Activated effector memory CD4-positive, alpha-beta T cell treated with Interleukin-2 at 50 U/mL for 16 hours (primary cell): ENCODE measurements at places on chromosomes 3 and 15.

DNA sequence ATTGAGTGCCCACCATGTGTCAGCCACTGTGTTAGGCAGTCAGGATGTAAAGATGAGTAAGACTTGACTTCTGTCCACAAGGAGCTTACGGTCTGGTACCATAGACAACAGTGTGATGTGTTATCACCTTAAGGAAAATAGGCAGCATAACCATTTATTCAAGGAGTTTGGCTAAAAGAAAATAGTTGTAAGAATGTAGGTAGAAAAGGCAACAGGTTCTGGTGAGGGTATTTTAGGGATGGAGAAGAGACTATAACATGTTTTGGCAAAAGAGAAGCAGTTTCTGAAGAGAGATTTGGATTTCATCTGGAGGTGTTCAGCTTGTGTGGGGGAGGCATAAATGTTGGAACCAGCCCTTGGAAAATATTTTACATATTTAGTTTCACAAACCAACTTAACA is 121.9 kb downstream of the HCN4 start:
- no peak for DNase-seq

- no peak for DNase-seq
These were observed 57.1 kb upstream of the GK5 start for GRCh38 chr3:142282503-142282902.

- no peak for DNase-seq
These were observed 1.1 kb downstream of the NCKIPSD start for GRCh38 chr3:48684480-48685143.

DNA sequence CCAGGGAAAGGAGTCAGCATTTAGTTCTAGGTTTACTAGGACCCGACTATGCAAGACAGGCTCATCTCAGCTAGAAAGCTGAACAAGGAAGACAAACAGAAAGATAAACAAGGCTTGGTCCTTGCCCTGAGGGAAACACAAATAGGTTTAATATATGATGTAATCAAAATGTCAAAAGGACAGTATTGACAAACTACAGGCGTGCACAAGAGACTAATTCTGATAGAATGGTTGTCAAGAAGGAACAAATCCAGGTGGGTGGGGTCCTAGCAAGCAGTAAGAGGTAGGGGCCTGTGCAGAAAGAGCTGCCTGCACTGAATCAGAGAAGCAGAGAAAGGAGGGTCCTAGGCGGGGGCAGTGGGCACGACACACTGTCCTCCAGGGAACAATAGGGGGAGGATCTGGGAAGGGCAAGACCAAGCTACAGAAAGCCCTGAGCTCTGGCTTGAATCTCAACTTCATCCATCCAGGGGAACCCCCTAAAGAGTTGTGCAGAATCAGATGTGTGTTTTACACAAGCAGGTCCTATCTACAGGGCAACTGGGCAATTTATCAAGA is 23.4 kb downstream of the RFTN1 start:
- DNase-seq, result no peak

DNA sequence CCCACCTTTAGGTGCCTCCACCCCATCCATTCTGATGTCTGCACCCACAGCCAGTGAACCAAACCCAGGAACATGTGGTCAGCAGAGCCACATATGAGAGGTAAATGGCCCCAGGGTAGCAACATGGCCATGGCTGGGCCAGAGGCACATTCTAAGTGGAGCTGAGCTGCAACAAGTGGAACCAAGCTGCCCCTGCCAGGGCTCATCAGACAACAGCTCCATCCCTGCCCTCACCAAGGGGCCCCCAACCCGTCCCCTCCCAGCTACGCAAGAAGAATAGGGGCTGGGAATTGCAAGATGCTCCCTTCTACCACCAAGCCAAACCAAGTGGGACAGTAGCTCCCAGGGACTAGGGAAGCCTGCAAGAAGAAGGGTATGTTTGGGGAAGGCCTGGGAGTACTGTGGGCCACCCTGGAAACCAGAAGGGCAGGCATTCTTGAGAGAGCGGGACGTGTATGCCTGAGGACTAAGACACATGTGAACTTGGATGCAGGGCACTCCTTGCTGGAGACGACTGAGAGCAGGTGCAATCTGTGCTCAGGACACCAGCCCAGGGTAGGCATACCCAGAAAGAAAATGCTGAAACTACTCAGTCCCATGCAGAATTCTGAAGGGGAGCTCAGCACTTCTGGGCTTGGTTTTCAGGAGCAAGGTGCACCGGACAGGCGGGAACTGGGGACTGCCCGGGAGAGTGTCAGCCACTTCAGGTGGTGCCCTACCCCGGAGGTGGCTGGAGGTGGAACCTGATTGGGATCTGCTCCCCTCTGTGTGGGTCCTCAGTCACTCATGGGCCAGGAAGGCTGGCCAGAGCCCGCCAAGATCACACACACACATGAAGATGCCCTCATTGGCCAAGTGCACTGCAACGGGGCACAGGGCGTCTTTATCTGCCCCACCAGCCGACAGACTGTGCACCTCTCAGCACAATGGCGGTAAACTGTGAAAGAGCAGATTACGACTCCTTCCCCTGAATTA is 9.5 kb downstream of the MYL3 start:
- no peak for DNase-seq

- no peak for DNase-seq
These were observed 754.8 kb downstream of the ROBO1 start for GRCh38 chr3:79012946-79013362.

- DNase-seq, result no peak
These were observed 31.9 kb upstream of the SMAD6 start for GRCh38 chr15:66670175-66670574.

DNA sequence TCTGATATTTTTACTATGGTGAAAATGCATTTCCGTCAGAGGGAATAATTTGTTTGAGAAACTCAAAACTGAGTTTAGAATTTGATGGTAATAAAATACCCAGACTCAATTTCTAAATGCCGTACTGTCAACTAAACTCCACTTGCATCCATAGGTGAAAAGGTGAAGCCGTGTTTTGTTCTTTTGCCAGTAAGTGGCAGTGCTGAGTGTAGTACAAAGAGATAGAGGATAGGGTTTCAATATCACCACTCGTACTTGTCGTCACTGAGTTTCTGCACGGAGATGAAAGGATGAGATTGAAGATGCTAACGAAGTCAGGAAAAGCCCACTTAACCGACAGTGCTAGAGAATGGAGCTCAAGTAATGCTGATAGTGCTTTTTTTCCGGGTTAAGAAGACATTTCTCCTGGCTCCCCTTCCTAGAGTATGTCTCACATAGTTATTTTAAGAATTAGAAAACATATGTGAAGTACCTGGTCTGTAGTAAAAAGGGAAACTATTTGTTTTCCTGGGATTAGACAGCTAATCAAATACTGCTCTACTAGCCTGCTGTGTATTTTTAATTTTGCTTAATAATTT is 345.1 kb downstream of the IL5RA start:
- no peak for DNase-seq

DNA sequence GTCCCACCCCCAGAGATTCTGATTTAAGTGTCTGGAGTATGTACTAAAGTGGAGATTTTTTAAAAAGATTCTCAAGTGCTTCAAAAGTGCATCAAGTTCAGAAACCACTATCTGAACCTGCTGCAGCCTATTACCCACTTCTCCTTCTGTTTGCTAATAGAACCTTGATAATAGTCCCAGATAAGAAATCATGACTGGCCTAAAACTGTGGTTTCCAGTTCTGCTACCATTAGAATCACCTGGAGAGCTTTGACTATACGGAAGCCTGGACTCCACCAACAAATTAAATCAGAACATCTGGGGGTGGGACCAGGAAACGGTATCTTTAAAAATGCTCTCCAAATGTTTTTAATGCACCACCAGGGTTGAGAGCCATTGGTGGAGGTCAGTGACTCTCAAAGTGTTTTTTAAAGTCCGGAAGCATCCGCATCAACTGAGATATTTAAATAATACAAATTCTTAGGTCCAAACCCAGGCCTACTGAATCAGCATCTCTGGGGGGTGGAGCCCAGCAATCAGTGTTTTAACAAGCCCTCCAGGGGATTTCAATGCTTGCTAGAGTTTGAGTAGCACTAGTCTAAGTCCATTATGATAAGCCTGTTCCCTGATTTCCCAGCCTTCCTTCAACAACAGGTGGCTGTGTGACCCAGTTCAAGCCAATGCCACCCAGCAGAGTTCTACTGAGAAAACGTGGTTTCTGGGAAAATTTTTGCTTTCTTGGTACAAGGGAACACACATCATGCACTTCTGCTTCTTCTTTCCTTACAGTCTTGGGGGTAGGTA is 45.4 kb upstream of the TIPARP start:
- no peak for DNase-seq

- DNase-seq, result no peak
These were observed 30.1 kb upstream of the TIMP4 start for GRCh38 chr3:12188681-12189287.

DNA sequence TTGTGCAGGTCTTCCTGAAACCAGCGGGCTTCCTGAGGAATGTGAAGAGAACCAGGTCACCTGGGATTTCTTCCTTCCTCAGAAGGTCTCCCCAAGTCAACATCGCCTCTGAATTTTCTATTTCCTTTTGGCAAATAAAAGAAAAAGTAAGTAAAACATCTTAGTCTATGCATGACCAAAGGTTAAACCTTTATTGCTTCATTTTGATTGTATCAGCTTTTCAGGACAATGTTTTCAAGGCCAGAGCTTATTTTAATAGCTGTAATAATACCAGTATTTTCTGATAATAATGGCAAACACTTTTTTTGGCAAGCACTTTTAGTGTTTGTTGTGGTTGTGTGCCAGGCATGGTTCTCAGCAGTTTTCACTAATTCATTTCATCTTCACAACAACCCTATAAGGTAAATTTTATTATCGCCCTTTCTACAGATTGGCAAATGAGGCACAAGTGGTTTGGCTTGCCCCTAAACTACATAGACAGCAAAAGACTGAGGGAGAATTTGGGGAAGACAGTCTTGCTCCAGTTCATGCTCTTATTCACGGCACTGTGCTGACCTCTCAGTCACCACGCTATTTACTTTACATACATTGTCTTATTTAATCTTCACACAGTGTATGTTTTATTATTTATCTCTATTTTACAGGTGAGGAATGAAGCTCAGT is 110.4 kb downstream of the RPL22L1 start:
- no peak for DNase-seq

GRCh38 chr15:81184188-81184587 is 12.5 kb upstream of the IL16 start:
- DNase-seq, result no peak

GRCh38 chr3:74214286-74214685 is 400.2 kb downstream of the CNTN3 start:
- DNase-seq, result no peak

GRCh38 chr3:155730843-155731242 is 14.0 kb downstream of the PLCH1 start:
- no peak for DNase-seq

GRCh38 chr3:157107037-157107436 is 52.9 kb downstream of the CCNL1 start:
- DNase-seq, result no peak

DNA sequence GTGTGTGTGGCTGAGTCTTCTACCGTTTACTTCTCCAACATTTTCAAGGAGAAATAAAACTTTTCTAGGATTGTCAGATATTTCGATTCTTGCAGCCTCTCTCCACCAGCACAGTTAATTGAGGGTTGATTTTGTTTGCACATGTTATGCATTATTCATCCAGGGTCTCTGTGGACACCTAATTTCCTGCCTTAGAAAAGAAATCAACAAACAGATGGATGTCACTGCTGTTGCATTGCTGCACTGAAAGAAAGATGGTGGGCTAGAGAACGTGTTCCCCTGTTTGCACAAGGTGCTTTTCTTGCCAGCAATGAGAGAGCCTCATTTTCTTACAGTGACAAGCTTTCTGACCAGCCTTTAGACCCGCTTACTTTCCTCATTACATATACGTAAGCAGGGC is 150.0 kb downstream of the CLSTN2 start:
- DNase-seq, result no peak

- DNase-seq, result no peak
These were observed 20.9 kb downstream of the KBTBD8 start for GRCh38 chr3:67018789-67019526.

DNA sequence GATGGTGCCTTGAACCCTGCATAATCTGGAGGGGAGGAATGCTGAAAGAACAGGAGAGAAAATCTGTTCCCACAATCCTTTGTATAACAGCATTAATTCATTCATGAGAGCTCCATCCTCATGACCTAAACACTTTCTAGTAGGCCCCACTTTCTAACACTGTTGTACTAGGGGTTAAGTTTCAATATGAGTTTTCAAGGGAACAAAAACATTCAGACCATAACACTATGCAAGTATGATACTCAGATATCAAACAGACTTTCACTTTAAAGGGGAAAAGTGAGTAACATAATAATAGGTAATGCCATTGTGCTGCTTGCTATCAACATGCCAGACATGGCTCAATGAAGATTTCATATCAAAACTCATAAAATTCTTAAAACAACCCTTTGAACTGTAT is 32.4 kb upstream of the PLSCR2 start:
- no peak for DNase-seq
